ENCODE measurements at places on chromosomes 6 and 20.

- DNase-seq, result no peak
Observed at GRCh38 chr6:19613678-19614077, 223.5 kb upstream of the ID4 start.

DNA sequence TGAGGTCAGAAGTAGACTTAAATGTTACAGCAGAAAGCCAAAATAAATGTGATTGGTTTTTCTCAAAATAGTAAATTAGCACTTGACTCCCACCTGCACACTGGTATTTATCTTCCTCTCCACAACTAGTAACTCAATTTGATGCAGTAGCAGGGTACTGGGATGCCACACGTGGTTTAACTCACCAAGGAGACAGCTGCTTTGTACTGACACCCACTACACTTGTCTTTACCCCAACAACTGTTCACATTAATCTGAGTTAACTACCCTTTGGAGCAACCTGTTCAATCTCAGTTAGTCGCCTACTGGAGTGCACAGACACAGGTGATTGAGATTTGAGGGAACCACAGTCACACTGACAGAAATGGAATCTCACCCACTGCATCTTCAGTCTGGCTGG lies 242.1 kb downstream of the PRKN start:
- DNase-seq, result no peak

GRCh38 chr20:39259010-39259803 lies 297.1 kb downstream of the DHX35 start:
- DNase-seq, result no peak

- no peak for DNase-seq
Observed at GRCh38 chr6:128570680-128571063, 50.3 kb upstream of the PTPRK start.

DNA sequence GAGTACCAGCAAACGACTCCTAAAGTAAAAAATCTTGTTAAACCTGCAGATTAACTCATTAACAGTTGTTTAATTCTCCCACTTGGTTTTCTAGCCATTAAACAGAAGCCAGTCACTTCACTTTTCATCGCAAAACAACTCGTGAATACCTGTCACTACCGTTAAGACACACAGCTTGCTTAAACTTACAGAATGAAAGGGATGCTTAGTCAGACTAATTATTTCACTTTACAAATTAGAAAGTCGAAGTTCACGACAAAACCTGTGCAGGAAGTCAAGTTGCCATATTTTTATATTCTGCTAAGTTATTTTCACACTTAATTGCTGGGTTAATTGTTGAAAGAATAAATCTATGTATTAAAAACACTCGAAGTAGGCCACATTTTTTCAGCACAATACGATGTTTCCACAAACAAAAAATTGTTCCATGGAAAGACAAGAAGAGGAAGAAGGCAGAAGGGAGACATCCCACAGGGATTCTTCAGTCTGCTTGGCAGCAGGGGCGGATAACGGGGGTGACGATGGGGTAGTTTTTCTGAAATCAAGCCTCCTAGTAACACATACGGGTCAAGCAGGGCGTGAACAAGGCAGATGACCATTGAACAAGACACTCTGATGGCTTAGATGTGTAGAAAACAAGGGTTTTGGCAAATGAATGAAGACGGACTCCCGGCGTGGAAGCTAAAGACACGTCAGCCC lies 933 bp downstream of the SSR1 start:
- no peak for DNase-seq

DNA sequence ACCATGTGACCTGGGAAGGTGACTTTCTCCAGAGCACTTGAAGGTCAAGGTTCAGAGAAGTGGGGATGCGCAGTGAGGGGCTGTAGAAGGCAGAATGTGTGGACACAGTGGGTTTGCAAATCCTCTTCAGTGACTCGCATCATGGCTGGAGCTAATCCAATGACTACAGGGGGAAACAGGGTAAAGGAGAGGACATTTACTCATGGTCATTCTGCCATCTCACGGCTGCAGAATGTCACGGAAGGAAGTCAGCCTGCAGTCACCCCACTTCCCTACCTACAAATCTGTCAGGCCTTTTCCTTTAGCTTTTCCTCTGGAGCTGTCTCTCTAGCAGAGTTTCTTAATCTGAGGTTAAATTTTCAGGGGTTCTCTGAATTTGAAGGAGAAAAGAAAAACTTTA lies 337.6 kb downstream of the CDC5L start:
- no peak for DNase-seq

- no peak for DNase-seq
Observed at GRCh38 chr20:49100972-49101371, 54.9 kb downstream of the CSE1L start.

- DNase-seq, result no peak
Observed at GRCh38 chr6:132948889-132949288, 134.5 kb downstream of the RPS12 start.

- no peak for DNase-seq
Observed at GRCh38 chr6:74741646-74742045, 464.2 kb downstream of the COL12A1 start.

DNA sequence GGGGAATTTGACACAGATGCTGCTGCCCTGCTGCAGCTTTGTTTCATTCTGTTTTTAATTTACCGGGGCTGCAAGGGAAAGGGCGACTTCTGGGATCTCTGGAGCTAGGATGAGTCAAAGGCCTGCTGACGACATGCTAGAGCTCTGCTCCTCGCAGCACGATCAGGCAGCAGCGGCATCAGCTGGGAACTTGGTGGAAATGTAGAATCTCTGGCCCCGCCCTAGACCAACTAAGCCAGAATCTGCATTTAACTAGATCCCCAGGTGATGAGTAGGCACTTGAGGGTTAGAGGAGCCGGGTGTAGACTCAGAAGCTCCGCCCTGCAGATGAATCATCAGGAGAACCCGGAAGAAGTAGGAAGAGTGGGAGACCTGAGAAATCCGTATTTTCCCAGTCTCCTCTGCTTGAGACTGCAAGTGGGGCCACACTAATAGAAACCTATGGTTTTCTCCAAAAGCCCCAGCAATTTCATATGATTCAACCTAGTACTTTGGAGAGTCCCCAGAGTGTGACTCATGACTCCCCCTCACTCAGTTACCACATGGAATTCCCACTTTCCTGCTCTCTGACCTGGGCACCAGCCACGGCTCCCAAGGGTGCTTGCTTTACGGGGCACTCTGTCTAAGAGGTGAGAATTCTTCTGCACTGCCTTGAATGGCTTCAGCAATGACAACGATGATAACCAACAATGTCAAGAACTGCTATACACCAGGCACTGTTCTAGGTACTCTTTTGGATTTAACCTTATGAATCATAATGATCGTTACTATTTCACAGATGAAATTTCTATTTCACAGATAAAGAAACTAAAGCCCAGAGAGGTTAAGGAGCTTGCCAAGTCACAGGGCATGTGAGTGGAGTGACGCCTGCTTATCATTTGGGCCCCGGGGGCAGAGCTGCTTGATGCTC lies 18.1 kb downstream of the TUBB2B start:
- DNase-seq, result no peak

DNA sequence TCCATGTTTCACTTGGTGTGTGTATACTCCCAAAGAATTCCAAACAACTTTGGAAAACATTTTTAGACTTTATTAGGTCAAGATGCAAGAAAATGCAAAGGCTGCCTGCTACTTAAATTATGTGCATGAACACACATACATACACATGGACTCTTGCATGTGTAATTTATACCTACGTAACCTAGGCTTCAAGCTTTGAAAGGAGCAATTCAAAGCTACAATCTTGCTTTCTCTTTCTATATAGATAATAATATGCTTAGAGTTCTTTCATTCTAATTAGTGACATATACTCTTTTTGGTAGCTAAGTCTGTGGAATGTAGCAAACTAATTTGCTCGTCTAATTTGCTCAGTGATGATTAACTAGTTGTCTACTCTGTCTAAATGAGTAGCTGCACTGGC lies 146.5 kb downstream of the EPHA7 start:
- no peak for DNase-seq

GRCh38 chr6:127514773-127515227 lies 4.3 kb downstream of the MTCL3 start:
- DNase-seq, result no peak

DNA sequence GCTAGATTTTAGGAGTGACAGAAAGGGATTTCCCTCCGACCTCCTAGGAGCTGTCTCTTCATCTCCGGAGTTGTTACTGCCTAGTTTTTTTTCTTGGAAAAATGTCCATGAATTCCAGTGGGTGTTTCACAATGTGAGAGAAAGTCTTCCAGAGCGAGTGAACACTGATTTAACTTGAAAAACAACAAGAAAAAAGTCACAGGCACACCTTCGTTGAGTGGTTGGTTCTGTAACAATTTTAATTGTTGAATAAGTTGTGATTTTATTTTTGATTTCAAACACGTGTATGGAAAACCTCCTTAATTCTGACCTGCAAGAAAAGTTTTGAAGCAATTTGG lies 2.9 kb downstream of the TFAP2C start:
- DNase-seq, result no peak

GRCh38 chr6:74768120-74768519 lies 437.7 kb downstream of the COL12A1 start:
- no peak for DNase-seq

DNA sequence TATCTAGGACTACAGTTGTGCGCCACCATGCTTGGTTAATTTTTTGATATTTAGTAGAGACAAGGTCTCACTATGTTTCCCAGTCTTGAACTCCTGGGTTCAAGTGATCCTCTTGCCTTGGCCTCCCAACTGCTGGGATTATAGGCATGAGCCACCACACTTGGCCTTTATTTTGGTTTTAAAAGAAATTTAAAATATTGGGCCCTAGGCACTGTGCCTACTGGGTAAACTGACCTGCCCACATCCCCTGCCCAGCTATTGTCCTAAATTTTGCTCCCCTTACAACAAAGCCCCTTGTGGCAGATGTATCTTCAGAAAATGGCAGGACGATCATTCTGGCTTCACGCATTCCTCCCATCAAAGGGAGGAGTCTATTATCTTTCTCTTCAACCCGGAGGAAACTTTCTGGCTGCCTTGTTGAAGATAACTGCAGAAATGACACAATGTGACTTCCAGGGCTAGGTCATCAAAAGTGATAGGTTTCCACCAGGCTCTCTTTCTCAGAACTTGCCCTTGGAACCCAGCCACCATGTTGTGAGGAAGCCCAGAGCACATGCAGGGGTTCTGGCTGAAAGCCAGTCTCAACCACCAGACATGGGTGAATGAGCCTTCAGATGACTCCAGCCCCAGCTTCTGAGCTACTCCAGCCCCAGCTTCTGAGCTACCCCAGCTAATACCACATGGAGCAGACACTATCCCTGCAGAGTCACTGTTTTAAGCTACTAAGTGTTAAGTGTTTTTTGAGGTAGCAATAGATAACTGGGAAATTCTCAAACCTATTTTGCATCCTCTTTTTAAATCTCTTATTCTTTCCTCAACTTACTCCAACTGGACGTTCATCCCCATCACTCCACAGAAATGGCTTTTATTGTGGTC lies 4.6 kb upstream of the GUCA1B start:
- no peak for DNase-seq

GRCh38 chr6:132820629-132821381 lies 6.4 kb downstream of the RPS12 start:
- DNase-seq, result no peak

GRCh38 chr6:127938701-127939100 lies 37.8 kb upstream of the THEMIS start:
- no peak for DNase-seq

GRCh38 chr6:161575523-161576254 lies 301.8 kb upstream of the AGPAT4 start:
- no peak for DNase-seq

DNA sequence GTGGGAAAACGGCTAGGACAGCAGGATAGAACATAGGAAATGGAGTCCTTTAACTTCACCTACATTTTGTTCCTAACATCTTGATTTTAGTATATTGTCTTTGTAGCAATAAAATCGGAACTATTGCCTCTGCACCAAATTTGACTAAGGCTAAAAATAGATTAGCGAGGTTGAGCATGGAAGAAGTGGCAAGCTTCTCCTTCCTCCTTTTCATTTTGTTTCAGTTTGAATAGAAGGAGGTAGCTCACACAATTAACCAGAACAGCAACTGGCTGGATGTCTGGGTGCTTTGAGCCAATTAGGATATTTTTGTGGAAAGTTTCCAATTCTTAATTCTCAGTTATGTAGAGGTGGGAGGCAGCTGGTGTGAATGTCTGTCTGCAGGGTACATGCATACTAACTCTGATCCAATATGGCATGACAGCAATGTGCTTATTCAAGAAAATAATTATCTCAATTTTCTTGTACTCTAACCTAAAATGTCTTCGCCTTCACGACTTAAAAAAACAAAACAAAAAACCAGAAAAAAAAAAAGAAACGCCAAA lies 3.1 kb upstream of the HECA start:
- DNase-seq, result no peak

- no peak for DNase-seq
Observed at GRCh38 chr20:51447097-51447764, 95.3 kb downstream of the NFATC2 start.

- no peak for DNase-seq
Observed at GRCh38 chr6:1832844-1833787, 223.4 kb downstream of the FOXC1 start.

DNA sequence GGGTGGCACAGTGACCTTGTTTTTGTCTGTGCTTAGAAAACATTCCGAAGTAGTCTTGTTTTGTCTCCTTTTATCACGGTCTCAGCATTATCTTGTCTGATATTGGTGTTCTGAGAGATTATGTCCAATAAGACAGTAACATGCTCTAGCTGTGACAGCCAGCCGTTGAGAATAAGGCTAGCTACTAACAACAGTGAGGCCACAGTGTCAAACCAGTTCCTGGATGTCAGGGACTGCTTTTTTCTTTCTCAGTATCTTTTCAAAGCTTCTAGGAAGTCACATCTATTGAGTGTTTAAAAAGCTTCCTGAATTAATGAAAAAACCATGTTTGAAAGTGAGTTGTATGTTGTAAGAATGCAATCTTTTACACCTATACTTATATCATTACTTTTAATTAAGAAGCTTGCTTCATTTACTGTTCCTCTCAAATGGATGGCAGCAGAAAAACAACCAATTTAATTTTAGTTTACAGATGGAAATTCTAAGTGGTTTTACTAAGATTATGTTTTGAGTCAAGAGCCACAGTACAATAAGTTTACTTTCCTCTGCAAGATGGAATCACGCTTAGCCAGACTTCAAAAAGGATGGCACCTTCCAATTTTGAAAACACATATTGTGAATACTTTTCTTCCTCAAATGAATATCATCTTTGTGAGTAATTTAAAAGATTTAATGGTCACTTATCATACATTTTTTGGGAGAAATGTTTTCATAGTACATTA lies 53.1 kb downstream of the MAP3K7 start:
- no peak for DNase-seq

GRCh38 chr6:31734821-31735406 lies 1.4 kb downstream of the CLIC1 start:
- no peak for DNase-seq
